ENCODE measurements at places on chromosomes 2 and 18.

DNA sequence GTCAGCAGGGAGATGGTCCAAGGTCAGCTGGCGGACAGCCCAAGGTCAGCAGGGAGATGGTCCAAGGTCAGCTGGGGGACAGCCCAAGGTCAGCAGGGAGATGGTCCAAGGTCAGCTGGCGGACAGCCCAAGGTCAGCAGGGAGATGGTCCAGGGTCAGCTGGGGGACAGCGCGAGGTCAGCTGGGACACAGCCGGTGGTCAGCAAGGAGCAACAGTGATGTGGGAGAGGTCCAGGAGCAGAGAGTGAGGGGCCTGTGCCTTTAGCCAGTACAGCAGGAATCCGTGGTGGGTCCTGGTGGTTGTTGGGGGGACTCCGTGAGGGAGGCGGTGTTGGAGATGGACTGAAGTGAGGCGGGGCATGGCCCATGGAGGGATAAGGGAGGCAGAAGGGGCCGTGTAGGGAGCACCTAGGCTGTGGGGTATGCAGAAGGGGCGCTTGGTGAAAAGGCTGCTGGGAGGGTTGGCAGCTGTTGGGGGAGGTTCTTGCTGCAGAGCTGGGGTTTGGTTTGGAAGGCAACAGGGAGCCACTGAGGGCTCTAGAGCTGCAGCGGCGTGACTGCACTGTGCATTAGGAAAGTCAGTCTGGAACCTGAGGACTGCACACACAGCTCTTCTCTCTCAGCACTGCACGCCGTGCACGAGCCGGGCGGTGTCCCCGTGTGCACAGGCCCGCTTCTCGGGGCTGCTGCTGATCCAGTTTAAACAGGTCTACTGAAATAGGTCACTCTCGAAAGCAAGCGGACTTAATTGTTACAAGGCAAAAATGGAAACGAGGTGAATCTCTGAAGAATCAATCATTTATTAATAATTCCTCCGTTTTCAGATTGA lies 76.2 kb upstream of the HDAC4 start:
- no peak for DNase-seq

DNA sequence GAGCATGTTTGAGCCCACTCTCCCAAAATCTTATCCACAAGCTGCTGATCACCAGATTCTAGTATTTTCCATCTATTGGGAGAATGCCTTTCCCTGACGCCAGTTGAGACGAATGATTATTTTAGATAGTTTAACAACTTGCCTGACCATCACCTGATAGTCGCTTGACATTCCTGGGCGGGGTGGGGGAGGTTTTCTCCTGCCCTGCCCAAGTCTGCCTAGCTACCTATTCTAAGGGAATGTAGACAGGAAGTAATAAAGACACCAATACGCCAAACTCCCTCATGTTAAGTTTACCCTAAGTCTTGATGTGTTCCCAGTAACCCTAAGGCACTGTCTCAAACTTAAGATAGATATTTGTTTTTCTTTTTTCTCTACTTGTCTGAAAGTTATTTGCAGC lies 4.6 kb upstream of the ACAA2 start:
- DNase-seq, result no peak

DNA sequence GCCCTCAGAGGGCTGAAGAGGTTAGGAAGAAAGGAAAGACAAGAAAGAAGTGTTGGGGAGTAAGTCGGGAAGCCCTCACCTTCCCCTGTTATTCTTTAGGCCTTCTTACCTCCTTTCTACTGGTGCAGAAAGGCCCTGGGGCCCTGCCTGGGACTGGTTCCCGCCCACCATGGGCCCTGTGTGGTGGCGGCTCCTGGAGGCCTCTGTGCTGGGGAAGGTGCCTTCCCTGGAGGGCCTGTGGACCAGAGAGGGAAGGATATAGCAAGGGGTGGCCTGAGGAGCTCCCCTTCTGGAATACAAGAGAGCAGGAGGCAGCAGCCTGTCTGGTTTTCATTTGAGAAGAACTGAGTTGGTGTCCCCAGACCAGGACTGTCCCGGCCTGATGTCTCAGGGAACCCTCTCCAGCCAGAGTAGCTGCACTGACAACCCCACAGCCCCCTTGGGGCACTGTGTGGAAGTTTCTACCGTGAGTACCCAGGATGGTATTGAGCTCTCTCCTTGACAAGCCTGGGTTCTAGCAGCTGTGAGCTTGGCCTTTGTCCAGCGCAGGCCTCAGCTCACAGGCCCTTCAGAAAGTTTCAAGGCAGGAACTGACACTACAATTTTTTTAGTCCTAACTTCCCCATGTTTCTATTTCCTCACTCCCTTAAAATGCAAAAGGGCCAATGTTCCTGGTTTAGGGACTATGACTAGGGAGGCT lies 47.1 kb downstream of the EFR3B start:
- DNase-seq, result no peak

DNA sequence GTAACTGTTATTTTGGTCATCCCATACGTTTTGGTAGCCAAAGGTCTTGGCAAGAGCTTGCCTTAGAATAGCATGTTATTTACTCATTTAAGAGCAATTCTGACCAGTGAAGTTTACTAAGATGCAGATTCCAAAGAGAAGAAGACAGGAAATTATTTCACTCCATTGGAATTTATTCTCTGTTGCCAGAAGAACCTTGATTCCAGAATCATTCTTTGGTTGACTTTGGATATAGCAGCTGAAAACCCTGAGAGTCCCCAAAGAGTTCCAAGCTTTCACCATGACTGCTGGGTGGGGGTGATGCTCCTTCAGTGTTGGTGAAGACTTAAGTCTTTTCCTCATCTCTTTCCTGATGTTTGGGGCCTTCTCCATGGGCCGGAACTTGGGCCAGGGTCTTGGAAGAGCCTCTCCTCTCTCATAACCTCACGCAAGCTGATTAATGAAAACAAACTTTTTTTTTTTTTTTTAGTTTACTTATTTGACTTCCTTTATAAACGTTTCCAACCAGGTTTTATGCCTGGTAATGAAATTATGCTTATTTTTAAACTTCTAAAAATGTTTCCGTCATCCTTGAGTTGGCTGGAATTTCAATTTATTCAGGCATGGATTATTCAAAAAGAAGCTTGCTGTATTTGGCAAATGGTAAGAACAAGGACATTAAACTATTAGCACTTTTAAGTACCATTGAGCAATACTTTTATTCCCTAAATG lies 192.0 kb downstream of the MTX2 start:
- DNase-seq, result peak; percentile 89

GRCh38 chr2:11923935-11924334 lies 177.5 kb downstream of the LPIN1 start:
- no peak for DNase-seq

Measured in GM23248 (cell line).